Esophagus muscularis mucosa (tissue), 4 donors: ENCODE measurements at places on chromosomes 6 and 20.

GRCh38 chr20:51456511-51457509 is 85.7 kb downstream of the NFATC2 start:
- peak; percentile 98 for DNase-seq

- no peak for DNase-seq
Measured at GRCh38 chr6:163494279-163494727, 79.8 kb downstream of the QKI start.

GRCh38 chr6:144581812-144582537 is 296.8 kb downstream of the UTRN start:
- no peak for DNase-seq

GRCh38 chr6:36374972-36375371 is 12.5 kb downstream of the ETV7 start:
- DNase-seq, result no peak

DNA sequence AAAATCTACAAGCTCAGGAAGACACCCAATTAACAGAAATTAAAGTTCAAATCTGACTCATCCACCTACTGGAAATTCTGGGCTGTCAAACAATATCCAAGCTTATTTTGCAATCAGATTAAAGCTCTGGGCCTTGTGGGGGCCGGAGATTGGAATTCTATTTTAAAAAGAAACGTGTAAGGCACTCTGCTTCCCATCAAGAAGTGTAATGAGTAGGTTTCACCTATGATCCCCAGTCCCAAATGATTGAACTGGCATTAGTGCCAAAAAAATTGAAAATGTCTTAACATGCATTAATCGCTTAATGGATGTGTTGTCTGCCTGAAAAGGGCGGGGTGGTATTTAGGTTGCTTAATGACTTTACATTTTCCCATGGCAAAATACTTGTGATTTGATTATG is 542.4 kb upstream of the BTBD3 start:
- DNase-seq, result no peak

GRCh38 chr6:90173262-90173925 is 123.2 kb downstream of the BACH2 start:
- no peak for DNase-seq

DNA sequence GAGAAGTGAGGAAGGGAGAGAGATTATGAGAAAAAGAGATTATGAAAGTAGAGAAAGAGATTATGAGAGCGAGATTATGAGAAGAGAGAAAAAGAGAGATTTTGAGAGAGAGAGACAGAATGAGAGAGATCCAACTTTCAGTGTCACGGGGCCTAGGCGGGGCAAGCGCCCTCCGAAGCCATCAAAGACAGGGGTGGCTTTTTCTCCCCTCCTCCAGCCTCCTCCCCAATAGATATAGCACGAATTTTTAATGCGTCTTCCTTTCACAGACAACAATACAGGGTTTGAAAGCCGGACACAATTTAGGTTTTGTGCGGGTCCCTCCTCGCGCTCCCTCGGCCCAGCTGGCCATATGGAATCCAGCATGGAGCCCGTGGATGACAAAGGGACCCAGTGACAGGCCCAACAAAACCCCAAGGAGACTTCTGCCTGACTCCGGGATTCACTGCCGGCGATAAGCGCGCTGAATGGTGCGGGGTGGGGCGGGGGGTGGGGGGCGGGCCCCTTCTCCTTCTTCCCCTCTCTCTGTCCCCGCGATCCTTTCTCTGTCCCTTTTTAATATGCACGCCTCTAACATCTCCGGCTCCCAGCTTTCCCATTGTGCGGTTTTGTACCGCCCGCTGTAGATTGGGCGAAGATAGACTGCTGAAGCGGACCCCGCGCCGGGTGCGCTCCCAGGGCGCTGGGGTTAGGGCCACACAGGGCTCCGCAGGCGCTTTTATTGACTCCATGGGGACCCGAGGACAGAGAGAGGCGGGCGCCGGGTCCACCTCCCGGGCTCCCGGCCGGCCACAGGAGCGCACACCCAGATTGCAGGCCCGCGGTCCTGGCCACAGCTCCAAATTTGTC is 5.4 kb downstream of the NKX2-2 start:
- DNase-seq, result no peak

DNA sequence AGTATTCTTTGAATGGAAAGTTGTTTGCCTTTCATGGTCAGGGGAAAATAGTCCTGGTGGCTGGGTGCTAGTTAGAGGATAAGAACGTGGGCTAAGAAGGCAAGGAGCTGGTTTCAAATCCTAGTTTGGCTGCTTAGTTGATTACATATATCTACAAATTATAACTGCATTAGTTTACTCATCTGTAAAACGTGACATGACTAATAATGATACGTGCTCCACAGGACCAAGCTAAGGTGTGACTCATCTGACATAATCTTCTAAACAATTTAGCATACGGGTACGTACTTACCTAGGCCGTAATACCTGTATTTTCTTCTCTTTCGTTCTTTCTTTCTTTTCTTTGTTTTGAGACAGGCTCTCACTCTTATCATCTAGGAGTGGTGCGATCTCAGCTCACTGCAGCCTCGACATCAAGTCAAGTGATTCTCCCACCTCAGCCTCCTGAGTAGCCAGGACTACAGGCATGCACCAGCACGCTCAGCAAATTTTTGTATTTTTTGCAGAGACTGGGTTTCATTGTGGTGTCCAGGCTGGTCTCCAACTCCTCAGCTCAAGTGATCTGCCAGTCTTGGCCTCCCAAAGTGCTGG is 1274.2 kb upstream of the GJE1 start:
- no peak for DNase-seq

GRCh38 chr6:112335736-112336135 is 11.4 kb upstream of the RFPL4B start:
- no peak for DNase-seq

DNA sequence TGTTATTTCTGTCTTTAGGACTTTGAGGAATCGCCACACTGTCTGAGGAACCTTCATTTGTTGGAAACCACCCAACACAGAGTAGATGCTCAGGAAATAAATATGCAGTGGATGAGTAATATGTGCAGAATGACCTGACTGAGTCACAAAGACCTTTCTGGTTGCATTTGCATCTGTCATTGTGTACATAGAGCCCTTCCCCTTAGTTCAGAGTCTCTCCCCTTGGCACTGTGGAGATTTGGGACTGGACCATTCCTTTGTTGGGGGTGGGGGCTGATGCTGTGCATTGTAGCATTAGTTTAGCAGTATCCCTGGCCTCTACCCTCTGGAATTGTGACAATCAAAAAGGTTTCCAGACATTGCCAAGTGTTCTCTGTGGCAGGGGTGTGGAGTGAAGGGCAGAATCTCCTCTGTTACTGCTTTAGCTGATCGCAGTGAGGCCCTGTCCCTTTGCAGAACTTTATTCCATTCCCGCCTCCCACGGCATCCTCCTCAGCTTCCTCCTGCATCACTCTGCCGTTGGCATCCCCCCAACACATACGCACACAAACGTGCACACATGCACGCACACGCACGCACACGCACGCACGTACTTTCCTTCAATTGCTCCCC is 64.5 kb downstream of the EYA2 start:
- DNase-seq, result no peak

GRCh38 chr6:129235167-129236000 is 352.4 kb downstream of the LAMA2 start:
- no peak for DNase-seq

DNA sequence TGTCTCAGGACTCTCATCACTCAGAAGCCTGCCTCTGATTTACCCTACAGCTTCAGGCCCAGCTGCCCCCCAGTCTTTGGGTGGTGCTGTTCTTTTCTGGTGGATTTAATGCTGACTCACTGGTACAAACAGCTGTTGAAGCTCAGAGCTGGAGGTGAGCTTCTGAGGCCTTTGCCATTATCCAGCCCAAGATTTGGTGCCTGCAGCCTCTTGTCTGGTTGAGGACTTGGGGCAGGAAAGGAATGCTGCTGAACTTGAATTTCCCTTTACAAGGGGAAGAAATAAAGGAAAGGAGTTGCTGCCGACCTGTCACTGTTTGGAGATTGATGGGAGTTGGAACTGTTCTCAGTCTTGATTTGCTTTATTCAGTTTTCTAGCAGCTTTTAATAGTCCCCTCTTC is 19.8 kb downstream of the ABCF1 start:
- DNase-seq, result no peak

DNA sequence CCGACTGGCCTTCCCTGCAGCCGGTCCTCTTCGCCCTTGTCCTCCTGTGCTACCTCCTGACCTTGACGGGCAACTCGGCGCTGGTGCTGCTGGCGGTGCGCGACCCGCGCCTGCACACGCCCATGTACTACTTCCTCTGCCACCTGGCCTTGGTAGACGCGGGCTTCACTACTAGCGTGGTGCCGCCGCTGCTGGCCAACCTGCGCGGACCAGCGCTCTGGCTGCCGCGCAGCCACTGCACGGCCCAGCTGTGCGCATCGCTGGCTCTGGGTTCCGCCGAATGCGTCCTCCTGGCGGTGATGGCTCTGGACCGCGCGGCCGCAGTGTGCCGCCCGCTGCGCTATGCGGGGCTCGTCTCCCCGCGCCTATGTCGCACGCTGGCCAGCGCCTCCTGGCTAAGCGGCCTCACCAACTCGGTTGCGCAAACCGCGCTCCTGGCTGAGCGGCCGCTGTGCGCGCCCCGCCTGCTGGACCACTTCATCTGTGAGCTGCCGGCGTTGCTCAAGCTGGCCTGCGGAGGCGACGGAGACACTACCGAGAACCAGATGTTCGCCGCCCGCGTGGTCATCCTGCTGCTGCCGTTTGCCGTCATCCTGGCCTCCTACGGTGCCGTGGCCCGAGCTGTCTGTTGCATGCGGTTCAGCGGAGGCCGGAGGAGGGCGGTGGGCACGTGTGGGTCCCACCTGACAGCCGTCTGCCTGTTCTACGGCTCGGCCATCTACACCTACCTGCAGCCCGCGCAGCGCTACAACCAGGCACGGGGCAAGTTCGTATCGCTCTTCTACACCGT is 6.1 kb downstream of the UBD start:
- DNase-seq, result peak; percentile 90

GRCh38 chr6:73481969-73482368 is 20.4 kb downstream of the MTO1 start:
- DNase-seq, result no peak

- DNase-seq, result no peak
Measured at GRCh38 chr6:4714961-4715501, 61.2 kb upstream of the CDYL start.

DNA sequence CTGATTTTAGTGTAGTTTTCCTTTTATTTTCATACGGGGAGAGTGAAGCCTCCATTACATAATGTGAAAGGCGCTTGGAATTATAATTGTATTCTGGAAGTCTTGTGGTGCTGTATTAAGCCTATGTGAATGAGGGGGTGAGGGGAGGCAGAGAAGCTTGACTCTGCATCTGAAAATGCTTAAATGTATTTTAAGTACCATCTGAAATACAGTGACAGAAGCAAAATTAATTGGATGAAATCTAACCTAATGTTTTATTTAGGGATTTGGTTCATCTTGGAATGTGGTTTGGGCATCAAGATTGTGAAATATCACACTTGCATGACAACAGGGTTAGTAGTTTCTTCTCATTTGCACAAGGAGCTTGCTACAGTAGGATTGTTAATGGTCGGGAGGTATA is 41.2 kb downstream of the TMEM200A start:
- no peak for DNase-seq

- no peak for DNase-seq
Measured at GRCh38 chr6:43820486-43820885, 50.5 kb downstream of the VEGFA start.

- DNase-seq, result no peak
Measured at GRCh38 chr20:11166712-11167111, 492.9 kb upstream of the JAG1 start.

GRCh38 chr6:158040051-158040803 is 58.6 kb downstream of the SYNJ2 start:
- no peak for DNase-seq
